ENCODE measurements at places on chromosomes 12 and 14.

DNA sequence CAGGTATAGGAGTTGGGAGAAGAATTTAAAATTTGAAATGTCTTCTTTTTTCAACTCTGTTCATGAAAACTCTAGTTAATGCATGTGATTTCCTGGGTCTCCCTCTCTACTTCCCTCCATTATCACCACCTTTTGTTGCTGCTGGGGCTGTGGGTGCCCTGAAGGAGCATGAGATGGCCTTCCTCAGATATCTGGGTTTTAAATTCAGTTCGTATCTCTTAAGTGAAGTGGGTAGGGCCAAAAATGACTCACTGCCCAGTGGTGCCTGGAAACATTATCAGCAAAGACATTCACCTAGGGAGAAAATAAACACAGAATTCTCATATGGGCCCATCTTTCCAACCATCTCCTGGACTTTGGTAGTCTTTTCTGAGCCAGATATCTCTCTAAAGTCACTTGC is 234.9 kb upstream of the PLEKHG7 start:
- no peak for DNase-seq

GRCh38 chr12:96383991-96384390 is 16.2 kb downstream of the CDK17 start:
- no peak for DNase-seq

DNA sequence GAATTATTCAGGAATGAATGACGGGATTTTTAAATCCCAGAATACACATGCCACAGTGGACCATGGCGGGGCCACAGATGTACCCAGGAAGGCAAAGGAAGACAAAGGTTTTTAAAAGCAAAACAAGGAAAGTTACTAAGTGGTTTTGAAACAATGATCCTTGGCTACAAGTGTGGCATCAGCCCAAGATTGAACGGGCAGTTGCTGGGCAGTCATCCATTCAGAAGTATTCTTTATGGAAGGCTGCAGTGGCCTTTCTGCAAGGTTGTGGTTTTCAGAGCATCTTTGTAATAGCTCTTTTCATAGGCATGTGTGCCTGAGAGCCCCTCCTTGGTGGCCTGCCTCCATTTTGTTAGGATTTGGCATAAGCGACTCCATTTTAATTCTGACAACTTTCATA is 13.4 kb upstream of the IFI27 start:
- DNase-seq: no peak

GRCh38 chr12:115914122-115914521 is 363.4 kb downstream of the MED13L start:
- DNase-seq: no peak

All from GM06990 (cell line).